Stimulated activated CD4-positive, alpha-beta T cell treated with anti-CD3 and anti-CD28 coated beads, Interleukin-1b, Interleukin-23, amount 100 ng/mL, for 1 hour (primary cell): ENCODE measurements at places on chromosomes 2 and 18.

DNA sequence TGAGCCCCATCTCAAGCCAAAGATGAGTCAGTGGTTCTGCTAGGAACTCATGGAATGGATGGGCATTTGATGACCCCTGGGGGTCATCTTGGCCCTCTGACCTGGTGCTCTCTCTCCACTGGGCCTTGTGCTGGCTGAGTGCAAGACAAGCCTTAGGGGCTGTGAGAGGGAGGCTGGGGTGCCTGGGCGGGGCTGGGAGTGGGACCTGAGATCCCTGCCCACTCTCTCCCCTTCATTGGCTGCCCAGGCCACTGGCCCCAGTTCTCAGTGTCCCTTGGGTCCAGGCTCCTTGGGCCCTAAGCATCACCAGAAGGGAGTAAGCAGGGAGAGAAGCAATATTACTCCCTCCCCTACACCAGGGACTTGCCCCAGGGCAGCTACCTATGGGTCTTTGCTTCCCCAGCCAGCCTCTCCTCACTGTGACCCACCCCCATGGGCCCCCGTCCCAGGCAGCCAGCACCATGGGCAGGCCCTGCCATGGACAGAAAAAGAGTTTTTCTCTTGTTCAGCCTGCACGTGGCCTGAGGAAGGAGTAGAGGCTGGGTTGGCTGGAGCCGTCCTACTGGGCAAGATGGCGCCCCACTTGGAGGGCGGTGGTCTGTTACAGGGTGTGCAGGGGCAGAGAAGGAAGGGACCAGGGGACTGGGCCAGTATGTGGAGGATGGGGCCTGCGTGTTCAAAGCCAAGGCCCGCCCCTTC lies 33.6 kb downstream of the ATOH8 start:
- DNase-seq, result no peak

- DNase-seq, result no peak
These were observed 207.2 kb downstream of the SLC8A1 start for GRCh38 chr2:40244675-40245074.

DNA sequence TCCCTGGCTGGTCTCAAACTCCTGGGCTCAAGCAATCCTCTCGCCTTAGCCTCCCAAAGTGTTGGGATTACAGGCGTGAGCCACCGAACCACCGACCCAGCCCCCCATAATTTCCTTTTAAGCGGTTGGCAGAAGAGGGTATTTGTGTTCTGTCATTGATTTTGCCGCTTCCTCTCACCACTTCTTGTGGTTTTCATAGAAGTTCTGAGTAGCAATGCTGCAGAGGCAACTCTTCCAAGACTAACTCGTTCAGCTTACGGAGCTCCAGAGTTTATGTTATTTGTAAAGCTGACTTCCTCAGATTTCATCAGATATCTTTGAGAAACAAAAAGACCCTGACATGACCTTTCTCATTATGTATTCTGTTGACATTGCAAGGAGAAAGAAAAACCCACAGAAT lies 261.4 kb upstream of the KCNJ3 start:
- DNase-seq, result no peak

DNA sequence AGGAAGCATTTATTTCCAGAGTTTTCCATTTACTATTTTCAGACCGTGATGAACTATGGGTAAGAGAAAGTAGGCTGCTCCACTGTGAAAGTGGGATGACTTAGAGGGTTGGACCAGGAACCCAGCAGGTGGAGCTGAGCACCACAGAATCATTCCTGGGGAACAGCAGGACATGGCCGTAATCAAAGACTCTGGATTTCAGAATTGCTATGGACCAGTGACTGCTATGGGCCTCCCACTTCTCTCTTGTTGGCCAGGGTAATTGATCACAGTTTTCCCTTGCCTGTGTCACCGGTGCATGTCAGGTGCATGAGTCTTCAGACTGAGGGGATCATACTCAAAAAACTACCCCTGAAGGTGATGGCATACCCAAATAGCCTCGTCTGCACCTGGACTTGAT lies 90.6 kb upstream of the GPC1 start:
- DNase-seq, result no peak

DNA sequence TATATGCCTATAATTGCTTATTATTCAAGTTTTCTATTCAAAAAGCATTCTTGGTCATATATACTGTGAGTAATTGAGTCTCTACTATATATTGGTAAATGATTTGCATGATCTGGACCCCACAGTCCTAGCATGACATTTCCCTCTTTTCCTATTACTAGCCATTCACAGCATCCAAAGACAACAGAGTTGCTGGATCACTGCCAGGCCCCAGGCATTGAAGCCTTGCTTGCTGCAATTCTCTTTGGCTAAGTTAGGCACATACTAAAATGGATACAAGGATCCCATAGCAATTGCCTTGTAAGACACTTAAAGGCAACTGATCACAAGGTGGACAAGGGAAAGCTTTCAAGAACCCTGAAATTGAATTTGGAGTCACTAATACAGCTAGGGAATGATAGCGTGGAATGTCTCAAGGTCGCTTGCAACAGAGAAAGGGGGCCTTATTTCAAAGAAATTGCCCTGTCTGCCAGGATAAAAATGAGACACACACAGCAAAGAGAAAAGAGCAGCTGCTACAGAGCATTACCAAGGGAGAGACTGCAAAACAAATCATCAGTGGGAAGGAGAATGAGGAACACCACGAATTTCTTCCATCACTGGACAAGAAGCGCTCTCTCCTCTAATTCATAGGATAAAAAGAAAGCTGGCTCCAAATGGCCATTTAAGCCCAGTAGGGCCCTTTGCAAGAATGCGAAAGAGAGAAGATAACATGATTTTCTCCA lies 77.1 kb upstream of the EPHA4 start:
- DNase-seq, result no peak
